Posterior cingulate gyrus (tissue), 11 donors: ENCODE measurements at places on chromosomes 16 and 17.

DNA sequence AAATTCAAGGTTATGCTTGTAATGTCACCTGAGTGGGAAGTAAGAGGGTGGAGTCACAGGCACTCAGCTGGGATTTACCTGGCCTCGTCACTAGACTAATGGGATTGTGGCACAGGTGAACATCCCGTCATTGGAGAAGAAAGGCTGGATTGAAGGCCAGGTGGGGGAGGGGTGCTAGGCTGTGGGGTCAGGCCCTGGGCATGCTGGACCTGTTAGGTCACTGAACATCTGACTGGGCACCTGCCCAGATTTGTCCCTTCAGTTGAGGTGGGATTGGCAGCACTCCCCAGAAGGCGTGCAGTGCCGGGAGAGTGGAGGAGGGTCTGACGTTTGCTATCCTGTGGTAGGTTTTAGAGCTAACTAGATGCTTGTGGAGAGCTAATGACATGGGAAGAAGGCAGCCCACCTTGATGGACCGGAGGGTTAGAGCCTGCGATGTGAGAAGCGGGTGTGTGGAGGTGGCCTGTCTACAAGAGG lies 161.5 kb upstream of the ZNF267 start:
- DNase-seq = no peak

DNA sequence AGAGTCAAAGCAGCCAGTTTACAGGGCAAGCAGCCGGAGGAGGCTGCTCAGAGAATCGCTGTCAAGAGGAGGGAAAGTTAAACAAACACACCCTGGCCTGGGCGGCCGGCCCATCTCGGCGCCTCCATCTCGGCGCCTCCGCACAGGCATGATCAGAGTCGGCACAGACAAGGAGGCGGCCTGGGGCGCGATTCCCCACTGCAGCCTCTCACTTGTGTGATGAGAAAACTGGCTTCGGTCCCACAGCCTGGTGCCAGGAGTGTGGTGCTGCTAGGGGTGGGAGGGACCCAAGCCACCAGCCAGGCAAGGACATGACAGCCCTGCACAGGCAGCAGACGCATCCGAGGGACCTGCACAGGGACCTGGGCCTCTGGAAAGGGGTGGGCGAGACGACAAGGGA lies 17.7 kb downstream of the SLC38A10 start:
- DNase-seq = peak; percentile 76

DNA sequence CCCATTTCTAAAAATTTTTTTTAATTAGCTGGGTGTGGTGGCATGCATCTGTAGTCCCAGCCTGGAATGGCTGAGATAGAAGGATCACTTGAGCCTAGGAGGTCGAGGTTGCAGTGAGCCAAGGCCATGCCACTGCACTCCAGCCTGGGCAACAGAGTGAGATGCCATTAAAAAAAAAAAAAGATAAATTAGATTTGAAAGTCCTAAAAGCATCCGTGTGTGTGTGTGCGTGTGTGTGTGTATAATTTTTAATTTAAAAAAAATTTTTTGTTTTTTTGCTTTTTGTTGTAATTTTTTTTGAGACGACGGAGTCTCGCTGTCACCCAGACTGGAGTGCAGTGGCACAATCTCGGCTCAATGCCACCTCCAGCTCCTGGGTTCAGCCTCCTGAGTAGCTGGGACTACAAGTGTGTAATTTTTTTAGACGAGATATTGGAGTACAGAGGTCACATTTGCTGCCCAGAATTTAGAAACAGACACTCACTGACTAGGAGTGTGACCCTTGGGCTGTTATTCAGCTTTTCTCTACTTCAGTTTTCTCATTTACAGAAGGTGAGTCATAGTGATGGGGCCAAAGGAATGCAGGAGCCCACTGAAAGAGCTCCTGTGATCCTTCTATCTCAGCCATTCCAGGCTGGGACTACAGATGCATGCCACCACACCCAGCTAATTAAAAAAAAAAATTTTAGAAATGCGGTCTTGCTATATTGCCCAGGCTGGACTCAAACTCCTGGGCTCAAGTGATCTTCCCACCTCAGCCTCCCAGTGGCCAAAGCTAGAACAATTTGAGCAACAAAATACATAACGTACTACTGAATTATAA lies 25.5 kb upstream of the TBX4 start:
- DNase-seq = no peak

- no peak for DNase-seq
Measured at GRCh38 chr16:52591934-52592592, 45.1 kb upstream of the TOX3 start.

GRCh38 chr17:16197276-16197675 lies 18.1 kb downstream of the NCOR1 start:
- DNase-seq = no peak

GRCh38 chr16:55437625-55438024 lies 41.4 kb upstream of the MMP2 start:
- no peak for DNase-seq

GRCh38 chr17:40452921-40453378 lies 9.7 kb downstream of the IGFBP4 start:
- DNase-seq = no peak

- no peak for DNase-seq
Measured at GRCh38 chr16:28977703-28978662, 3.4 kb downstream of the SPNS1 start.

- DNase-seq = no peak
Measured at GRCh38 chr17:18965530-18966236, 13.7 kb downstream of the SLC5A10 start.

- DNase-seq = no peak
Measured at GRCh38 chr16:55949518-55949917, 74.3 kb upstream of the CES5A start.

DNA sequence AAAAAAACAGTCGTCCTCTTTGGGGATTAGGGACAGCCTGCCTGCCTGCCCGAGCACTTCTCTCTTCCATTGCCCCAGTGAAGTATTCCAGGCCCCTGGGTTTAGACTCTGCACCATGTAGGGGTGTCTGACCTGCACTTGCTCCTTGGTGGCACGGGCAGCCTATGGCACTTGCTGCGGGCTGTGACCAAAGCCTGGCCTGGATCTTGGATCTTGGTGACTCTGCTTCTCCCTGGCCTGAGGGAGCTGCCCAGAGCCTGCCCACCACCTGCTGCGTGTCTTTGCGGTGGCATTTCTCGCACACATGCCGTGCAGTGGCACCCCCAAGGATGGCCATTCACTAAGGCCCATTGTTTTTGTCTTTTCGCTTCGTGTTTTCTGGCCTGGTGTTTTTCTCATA lies 6.1 kb upstream of the STH start:
- DNase-seq = peak; percentile 64

- DNase-seq = no peak
Measured at GRCh38 chr17:8887834-8888703, 20.6 kb upstream of the PIK3R6 start.

DNA sequence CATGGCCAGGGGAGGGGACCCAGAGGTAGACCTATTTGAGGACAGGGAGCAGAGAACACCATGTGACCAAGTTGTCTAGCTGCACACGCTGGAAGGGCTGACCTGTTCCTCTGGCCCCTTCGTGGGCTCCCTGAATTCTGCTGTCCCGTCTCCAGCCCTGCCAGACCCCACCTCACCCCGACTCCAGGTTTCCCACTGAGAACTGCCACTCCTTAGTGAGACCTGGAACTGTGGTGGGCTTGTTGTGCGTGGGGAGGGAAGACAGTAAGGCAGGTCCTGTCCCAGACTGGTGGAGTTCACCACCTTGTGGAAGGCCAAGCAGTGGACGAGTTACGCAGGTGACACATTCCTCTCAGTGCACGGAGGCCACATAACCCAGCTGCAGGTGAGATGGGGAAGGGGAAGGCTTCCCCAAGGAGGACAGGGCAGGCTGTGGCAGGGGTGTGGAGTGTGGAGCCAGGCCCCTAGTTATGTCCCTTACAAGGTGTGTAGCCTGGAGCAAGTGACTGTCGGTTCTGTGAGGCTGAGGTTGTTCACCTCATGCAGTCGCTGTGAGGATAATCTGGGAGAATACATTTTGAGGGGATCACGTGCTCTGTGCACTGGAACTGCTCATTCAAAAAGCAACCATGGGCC lies 54.7 kb downstream of the USP22 start:
- no peak for DNase-seq

- no peak for DNase-seq
Measured at GRCh38 chr16:79469999-79470398, 130.5 kb downstream of the MAF start.

DNA sequence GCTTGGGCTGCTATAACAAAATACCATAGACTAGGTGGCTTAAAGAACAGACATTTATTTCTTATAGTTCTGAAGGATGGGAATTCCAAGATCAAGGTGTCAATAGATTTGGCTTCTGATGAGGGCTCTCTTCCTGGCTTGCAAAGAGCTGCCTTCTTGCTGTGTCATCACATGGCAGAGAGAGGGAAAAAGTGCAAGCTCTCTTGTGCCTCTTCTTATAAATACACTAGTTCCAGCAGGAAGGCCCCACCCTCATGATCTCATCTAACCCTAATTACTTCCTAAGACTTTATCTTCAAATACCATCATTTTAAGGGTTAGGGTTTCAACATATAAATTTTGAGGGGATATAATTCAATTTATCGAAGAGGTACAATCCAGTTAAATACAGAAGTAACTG lies 30.6 kb downstream of the ABCA9 start:
- DNase-seq = no peak

- no peak for DNase-seq
Measured at GRCh38 chr17:48577330-48577945, 712 bp downstream of the HOXB4 start.

DNA sequence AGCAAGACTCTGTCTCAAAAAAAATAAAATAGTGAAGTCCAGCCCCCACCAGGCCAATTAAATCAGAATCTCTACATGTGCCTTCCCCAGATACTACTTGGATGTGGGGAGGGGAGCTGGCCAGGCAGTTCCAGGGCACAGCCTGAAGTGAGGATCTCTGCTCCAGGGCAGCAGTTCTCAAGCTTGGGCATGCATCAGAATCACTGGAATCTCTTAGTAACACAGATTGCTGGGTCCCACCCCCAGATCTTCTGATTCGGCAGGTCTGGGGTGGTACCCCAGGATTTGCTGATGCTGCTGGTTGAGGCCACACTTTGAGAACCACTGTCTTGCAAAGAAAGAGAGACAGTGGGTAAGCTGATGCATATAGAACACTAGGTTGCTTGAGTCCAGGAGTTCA lies 8.3 kb upstream of the CDH5 start:
- DNase-seq = no peak

- no peak for DNase-seq
Measured at GRCh38 chr16:28586466-28586865, 10.4 kb downstream of the SULT1A2 start.

DNA sequence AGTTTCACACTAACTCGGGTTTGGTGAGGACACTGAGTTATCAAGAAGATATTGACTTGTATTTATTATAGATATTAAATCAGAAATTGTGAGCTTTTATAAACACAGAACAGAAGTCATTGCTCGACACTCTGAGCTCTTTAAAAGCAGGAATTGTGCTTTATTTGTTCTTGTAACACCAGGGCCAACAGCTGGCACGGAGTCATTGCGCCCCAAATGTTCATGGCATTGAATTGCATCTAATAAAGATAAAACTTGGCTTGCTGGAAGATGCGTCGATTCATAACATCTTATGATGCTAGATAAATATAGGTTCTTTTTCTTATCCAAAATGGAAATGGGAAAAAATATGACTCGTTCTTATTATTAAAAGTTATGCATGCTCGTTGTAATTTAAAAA lies 11.8 kb upstream of the MLYCD start:
- DNase-seq = peak; percentile 68

DNA sequence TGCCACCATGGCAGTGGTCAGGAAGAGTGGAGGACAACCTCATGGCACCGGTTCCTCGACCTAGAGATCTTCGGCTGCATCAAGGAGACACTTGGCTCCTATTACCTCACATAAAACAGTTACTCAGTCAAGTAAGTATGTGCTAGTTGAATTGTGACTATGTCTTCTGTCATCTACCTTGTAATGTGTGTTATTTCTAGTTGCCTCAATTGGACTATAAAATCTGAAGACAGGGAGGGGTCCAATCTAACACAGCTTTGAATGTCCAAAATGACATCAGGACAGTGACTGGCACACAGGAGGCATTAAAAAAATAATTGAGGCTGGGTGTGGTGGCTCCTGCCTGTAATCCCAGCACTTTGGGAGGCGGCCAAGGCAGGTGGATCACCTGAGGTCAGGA lies 17.2 kb downstream of the C16orf86 start:
- no peak for DNase-seq

DNA sequence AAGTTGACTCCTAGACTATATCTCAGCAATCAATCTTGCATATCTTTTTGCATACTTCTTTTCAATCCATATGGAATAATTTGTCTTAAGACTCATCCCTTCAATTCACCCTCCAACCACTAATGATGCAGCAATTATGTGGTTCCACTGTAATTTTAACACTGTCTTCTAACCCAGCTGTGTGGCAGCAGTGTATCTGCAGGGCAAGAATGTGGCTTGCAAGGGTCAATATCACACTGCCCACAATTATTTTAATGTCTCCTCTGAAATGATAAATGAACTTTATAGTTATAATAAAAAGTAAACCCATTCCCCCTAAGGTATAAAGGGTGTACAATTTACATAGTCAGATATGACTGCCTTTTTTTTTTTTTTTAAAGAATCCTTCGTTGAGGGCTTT lies 48.6 kb downstream of the FTO start:
- no peak for DNase-seq

- DNase-seq = no peak
Measured at GRCh38 chr17:42670789-42671657, 5.8 kb downstream of the PLEKHH3 start.

- no peak for DNase-seq
Measured at GRCh38 chr17:56608944-56609343, 15.4 kb downstream of the NOG start.

GRCh38 chr16:86171329-86171728 lies 272.4 kb downstream of the IRF8 start:
- no peak for DNase-seq

DNA sequence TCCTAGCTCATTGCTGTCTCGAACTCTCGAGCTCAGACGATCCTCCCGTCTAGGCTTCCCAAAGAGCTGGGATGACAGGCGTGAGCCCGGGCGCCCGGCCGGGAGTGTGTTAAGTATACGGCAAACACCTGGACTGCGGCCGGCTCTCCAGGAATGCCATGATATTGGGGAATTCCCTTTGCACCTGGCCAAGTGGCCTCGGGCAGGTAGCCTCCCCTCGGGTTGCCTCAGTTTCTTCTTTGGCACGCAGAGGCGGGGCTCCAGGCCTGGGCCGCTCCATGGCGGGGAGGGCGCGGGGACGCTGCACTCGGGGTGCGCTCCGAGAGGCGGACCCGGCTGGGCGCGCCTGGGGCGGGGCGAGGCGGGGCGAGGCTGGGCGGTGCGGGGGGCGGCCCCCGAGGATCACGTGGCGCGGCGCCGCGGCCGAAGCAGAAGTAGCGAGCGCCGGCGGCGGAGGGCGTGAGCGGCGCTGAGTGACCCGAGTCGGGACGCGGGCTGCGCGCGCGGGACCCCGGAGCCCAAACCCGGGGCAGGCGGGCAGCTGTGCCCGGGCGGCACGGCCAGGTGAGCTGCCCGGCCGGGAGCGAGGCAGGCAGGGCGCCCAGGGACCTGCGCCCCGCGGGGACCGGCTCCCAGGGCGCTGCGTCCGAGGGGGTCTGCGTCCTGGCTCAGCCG lies at the start of gene PLCG2:
Gene PLCG2 (plus strand): TSS at position 431 of the 675 bp plus-strand sequence. CDS start 6,699 bp downstream, outside the sequence.
- DNase-seq = peak; percentile 24

GRCh38 chr17:37019117-37019740 lies 70.5 kb downstream of the AATF start:
- DNase-seq = no peak
